Left ventricle myocardium inferior (tissue), 1 donor: ENCODE measurements at places on chromosomes 13 and 19. TPM values are rescaled to one million over a fixed set of nuclear protein-coding genes. Genes with fewer than 3 reads are reported as not detected.

DNA sequence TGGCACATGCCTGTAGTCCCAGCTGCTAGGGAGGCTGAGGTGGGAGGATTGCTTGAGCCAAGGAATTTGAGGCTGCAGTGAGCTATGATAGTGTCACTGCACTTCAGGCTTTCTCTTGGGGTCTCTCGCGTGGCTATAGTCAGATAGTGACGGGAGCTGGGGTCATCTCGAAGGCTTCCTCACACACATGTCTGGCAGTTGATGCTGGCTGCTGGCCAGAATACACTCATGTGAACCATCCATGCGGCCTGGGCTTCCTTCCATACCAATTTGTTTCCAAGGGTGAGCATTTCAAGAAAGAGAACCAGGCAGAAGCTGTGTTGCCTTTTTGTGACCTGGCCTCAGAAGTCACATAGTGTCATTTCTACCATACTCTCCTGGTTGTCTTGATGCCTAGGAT, 26.4 kb downstream of the LEUTX start:
- peak; percentile 35 for DNase-seq

GRCh38 chr19:6273701-6274601, 5.8 kb downstream of the MLLT1 start:
- peak; percentile 84 for DNase-seq

GRCh38 chr19:14112051-14112808, 5.3 kb downstream of the PRKACA start:
- peak; percentile 44 for DNase-seq

DNA sequence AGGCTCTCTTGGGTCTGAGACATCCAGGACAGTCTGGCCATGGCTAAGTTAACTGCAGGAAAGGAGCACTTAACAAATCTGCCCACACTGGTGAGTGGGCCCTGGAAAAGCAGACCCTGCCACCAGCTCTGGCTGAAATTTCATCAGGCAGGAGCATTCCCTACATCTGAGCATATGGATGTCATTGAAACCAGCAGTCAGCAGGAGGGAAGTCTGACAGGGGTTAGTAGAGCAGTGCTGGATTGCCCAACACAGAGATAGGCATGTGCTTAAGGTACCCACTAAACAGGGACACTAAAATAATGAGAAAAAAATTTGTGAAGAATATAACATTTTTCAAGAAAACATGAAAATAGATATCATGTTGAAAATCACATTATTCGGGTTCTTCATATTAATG, 13.6 kb upstream of the ACOD1 start:
- no peak for DNase-seq

DNA sequence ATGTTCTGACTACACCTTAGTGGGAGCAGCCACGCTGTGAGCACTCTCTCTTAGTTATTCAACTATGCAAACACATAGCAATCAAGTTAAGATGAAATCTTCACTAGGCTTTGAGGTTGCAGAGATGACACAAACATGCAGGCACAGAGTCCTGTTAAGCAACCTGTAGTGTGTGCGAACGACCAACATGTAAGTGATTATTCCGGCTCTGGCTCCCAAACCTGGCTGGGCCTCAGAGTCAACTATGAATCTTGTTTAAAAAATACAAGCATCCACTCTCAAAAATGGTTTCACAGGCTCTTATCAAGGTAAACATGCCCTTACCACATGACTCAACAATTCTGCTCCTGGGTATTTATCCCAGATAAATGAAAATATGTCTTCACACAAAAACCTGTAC, 91.4 kb downstream of the IRS2 start:
- no peak for DNase-seq

DNA sequence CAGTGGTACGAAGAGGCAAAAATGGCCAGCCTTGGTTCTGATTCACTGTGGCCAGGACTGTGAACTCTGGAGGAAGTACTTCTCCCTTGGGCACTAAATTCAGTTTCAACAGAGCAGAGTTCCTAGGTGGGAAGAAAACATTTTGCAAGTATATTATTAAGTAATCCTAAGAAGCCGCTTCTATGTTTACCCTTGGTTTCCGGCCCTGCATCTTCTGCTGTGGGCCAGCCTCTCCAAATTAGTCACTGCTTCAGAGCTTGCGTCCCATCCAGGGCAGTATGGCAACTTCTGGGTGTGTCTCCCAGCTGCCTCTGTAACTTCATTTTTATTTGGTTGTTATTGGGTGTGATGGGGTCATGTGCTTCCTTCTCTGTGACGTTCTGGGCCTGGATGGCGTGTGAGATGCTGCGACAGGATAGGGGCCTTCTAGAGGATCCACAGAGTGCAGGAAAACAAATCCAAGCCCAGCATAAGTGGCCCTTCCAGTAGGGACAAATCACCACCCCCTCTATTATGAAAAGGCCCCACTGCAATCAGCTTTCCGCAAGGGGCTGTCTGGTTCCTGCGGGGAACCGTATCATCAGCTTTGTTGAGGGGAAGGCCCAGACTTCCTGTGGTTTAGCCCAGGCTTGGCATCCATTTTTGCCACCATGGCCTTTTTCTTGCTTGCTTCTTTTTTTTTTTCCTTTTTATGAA, 55.1 kb upstream of the C1QTNF9 start:
- DNase-seq: no peak

- no peak for DNase-seq
Observed at GRCh38 chr19:4045597-4046361, 20.9 kb downstream of the ZBTB7A start.

- no peak for DNase-seq
Observed at GRCh38 chr13:51500687-51501086, 47.9 kb upstream of the INTS6 start.

DNA sequence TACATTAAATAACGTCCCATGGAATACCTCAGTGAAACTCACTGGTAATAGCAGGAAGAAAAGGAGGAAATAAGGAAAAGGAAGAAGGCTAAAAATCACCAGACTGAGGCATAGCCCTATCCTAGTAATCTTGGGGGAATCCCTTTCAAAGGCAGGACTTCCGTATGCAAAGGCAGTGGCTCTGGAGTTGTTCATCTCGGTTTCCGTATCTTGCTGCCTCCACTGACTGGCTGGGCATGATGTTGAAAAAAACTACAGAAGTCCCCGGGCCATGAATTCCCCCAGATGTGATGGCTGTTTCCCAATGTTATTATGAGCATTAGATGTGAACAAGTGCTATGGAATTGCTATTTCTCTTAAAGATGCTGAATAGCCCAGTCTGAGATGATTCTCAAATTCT, 5.5 kb downstream of the FPR2 start:
- no peak for DNase-seq

DNA sequence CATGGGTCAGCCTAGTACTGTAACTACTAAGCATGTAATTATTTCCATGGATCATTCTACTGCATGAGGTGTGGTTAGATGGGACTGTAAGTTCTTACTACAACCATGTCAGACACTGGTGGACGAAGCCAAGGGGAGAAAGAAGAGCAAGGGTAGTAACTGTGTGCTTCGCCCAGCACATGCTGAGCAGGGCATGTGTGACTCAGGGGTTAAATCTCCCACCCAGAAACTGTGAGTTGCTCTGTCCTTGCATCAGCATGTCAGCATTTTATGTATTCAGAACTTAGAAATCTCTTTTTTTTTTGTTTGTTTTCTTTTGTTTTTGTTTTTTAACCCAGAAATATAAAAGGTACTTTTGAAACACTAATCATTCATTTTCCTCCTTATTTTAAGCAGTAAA, 436.6 kb upstream of the KLF12 start:
- DNase-seq: no peak

GRCh38 chr19:17216058-17216670, 1.0 kb downstream of the USE1 start:
- DNase-seq: no peak

DNA sequence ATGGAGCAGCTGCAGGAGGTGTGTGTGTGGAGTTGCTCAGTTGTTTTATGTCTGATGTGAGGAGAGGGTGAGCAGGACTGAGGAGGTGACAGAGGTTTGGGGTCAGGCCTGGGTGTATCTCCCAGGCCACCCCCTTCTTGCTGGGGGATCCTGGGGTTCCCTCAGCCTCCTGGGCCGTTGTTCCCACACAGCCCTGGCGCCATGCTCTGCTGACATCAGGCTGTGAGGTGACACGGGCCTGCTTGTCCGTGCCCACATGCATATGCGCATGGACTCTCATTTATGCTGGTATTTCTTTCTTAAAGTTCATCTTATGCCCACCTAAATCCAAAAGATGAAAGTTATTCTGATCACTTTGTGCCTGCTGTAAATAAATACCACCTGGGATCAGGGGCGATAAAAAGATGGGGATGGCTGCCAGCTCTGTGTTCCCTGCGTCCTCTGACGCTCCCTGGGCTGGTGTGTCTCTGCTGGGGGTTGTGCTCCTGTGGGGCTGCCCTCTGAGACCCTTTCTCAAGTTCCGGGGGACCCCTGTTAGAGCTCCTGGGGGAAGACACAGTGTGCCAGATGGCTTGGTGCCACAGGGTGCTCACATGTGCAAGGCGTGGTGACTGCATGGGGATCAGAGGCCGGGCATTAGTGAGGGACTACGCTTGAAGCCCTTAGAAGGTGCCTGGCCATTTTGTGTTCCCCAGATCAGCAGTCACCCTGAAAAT, 12.6 kb downstream of the NAXD start:
- DNase-seq: no peak

DNA sequence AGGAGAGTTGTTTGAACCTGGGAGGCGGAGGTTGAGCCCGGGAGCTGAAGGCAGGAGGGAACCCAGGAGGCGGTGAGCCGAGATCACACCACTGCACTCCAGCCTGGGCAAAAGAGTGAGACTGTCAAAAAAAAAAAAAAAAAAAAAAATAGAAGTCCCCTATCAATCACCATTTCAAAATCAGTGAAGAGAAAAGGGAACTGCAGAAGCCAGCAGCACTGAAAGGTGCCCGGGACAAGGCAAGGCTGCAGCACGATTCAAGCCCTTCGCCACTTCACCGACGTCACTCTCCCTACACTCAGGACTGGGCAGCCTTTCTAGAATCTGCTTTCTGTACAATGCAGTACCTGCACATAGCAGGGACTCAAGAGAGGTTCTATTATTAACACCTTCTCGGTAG, 21.9 kb upstream of the USP12 start:
- no peak for DNase-seq

GRCh38 chr13:31408927-31409326, 209.2 kb downstream of the B3GLCT start:
- no peak for DNase-seq

DNA sequence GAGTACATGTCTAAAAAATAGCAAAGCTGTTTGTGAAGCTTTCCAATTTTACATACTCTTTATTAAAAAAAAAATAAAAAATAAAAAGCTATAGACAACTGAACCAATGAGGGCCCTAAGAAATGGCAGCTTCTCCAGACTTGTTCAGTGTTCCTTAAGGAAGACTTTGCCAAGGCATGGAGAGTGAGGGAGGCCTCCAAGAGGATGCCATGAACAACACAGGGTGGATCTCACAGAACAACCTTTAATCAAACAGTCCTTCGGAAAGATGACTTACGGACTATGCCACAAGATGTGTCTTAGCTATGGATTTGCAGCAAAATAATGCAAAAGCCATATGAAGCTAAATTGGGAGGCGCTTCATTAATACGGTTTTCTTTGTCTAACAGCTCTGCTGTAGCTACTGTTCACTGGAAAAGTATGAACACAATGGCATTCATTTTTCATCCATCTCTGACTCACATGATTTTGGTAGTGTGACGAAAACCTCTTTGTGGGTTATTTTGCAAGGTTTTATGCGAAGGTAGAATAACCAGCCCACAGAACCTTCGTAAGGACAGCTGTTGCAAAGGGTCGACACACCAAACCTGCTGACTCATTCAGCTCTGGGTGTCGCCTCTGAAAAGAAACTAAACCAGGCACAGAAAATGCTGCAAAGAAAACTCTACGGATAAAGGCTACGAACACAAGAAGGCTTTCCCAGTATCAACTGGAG, 27.7 kb downstream of the EFNB2 start:
- no peak for DNase-seq

GRCh38 chr19:31451686-31452330, 102.6 kb upstream of the TSHZ3 start:
- no peak for DNase-seq

GRCh38 chr19:56619121-56619520, 23.8 kb upstream of the SMIM17 start:
- no peak for DNase-seq

DNA sequence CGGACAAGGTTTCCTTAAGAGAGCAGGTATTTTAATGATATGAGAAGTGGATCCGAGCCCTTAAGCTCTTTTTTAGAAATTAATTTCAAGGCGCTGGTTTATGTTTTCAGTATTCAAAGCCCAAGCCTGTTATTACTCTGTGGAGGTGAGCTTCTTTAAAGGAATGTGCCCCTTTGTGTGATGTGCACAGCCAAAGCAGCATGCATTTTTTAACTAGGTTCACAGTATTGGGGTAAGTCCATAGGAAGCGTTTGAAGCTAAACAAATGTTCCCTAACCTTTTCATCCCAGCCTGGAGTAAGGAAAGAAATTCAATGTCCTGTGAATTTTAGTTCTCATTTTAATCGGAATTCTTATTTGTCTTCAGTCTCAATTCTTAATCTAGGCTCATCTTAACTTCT, 217.5 kb downstream of the KCTD12 start:
- DNase-seq: no peak

GRCh38 chr19:46202872-46203860, 26.4 kb upstream of the IGFL1 start:
- no peak for DNase-seq

GRCh38 chr13:73038064-73038463, 20.7 kb upstream of the KLF5 start:
- no peak for DNase-seq

DNA sequence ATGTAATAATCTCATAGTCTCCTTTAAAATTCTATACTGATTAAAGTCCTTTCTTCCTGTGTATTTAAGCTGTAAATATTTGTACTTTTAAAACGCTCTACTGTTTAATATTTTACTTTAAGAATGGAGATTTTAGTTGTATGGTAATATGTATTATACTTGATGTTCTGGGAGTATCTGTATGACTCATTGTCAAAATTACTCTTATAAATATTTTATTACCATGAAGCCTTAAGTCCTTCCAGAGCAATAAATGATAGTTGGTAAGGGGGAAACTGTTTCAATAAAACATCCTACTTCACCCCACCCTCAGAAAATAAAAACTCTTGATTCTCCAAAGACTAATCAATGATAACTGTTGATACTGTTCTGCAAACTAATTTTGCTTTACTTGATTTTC, 6.4 kb downstream of the PCDH9 start:
- no peak for DNase-seq

The ZNF729 gene
- total RNA-seq: not detected

The RASIP1 gene
- 13.9 TPM for total RNA-seq

The SLC44A2 gene
- total RNA-seq: 74.2 TPM

The RXFP2 gene
- total RNA-seq: not detected

The FBXO17 gene
- total RNA-seq: 3.0 TPM

The ZNF540 gene
- 6.9 TPM for total RNA-seq

The CERS4 gene
- 16.5 TPM for total RNA-seq

The EPS8L1 gene
- 0.88 TPM for total RNA-seq

The RNF113B gene
- not detected for total RNA-seq

The CEACAM8 gene
- total RNA-seq: not detected
